Psoas muscle (tissue), 8 donors: ENCODE measurements at places on chromosomes 2 and 18. TPM values are rescaled to one million over a fixed set of nuclear protein-coding genes. Genes with fewer than 3 reads are reported as not detected.

The NCKAP1 gene
- 94.1 TPM for total RNA-seq

The PLCL1 gene
- 17.3 TPM for total RNA-seq

The GALR1 gene
- total RNA-seq = not detected

- DNase-seq = no peak
Observed at GRCh38 chr2:148519013-148519412, 125.5 kb upstream of the EPC2 start.

- DNase-seq = no peak
Observed at GRCh38 chr2:235312571-235312970, 181.3 kb upstream of the AGAP1 start.

- DNase-seq = no peak
Observed at GRCh38 chr2:161384864-161385263, 31.2 kb upstream of the TBR1 start.

- DNase-seq = no peak
Observed at GRCh38 chr2:153287109-153287801, 191.3 kb downstream of the RPRM start.
